Ovary (tissue), 10 donors: ENCODE measurements at places on chromosomes 6 and 20. TPM values are rescaled to one million over a fixed set of nuclear protein-coding genes. Genes with fewer than 3 reads are reported as not detected.
A peak's percentile ranks its signal among the peaks of the same experiment; 100 is the strongest.

GRCh38 chr20:33373735-33374605, 27.3 kb downstream of the CDK5RAP1 start:
- H3K27ac ChIP-seq: no peak overlapping the region
- no peaks in the 10 kb centered on the region for H3K27me3 ChIP-seq
- no peaks in the 10 kb centered on the region for H3K4me1 ChIP-seq
- H3K36me3 ChIP-seq: no peaks in the 10 kb centered on the region

DNA sequence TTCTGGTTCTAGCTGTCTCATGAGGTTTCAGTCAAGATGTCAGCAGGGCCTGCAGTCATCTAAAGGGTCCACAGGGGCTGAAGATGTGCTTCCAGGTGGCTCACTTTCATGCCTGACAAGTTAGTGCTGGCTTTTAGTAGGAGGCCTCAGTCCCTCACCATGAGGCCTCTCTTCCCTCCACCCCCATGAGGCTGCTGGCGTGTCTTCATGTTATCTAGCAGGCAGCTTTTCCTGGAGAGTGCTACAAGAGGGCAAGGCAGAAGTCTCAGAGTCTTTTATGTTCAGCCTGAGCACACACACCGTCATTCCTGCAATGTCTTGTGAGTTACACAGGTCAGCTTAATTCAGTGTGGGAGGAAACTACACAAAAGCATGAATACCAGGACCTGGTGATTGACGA, 769.9 kb downstream of the HDGFL1 start:
- no peaks in the 10 kb centered on the region for H3K27me3 ChIP-seq
- no peak overlapping the region for H3K4me3 ChIP-seq

VGLL2 gene
- not detected for total RNA-seq

DNA sequence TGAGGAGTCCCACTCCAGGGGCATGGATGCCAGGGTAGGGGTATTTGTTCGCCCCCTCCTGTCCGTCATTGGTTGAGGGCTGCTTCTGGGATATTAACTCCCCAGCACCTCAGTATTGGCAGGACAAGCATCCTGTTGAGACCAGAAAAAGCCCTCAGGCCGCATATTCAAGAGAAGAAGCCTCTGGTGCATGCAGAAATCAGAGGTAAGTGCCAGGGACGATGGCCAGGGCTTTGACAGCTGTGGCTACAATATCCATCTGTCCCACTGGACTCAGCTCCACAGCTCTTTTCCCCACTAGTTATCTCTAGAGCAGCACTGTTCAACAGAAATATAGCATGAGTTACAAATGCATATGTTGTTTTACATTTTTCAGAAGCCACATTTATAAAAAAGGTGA, 651.3 kb downstream of the KIF16B start:
- no peak for DNase-seq
- no peaks in the 10 kb centered on the region for H3K4me1 ChIP-seq
- H3K4me3 ChIP-seq: no peak overlapping the region
- no peak overlapping the region for H3K27ac ChIP-seq

- H3K4me1 ChIP-seq: no peaks in the 10 kb centered on the region
- H3K36me3 ChIP-seq: no peaks in the 10 kb centered on the region
- H3K27ac ChIP-seq: no peak overlapping the region
- no peak for DNase-seq
These were observed 17.6 kb downstream of the IL22RA2 start for GRCh38 chr6:137155830-137156229.

- no peaks in the 10 kb centered on the region for H3K36me3 ChIP-seq
- H3K4me1 ChIP-seq: peaks cover 5% of the 10 kb centered on the region
- H3K27ac ChIP-seq: no peak overlapping the region
- H3K27me3 ChIP-seq: no peaks in the 10 kb centered on the region
These were observed 1.4 kb downstream of the CUTA start for GRCh38 chr6:33416386-33417127.

DNA sequence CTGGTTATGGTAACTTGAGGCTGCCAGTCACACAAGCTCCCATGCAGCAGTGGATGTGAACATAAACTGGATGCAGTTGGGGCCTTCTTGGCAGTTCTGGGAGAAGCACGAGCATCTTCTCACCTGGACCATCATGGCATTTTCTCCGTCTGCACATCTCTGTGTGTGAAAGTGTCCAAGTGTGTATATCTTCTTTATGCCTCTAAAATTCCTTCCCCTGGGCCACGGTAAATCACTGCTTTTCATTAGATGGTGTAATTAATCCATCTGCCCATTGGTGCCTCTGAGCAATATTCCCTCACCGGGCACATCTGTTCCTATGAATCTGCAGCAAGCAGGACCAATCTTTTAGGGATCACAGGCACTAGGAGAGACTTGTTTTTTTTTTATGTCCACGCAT, 138.0 kb downstream of the MAP3K7 start:
- no peaks in the 10 kb centered on the region for H3K36me3 ChIP-seq
- no peak overlapping the region for H3K27ac ChIP-seq
- no peaks in the 10 kb centered on the region for H3K27me3 ChIP-seq
- H3K4me3 ChIP-seq: no peak overlapping the region
- peaks cover 12% of the 10 kb centered on the region for H3K4me1 ChIP-seq

DNA sequence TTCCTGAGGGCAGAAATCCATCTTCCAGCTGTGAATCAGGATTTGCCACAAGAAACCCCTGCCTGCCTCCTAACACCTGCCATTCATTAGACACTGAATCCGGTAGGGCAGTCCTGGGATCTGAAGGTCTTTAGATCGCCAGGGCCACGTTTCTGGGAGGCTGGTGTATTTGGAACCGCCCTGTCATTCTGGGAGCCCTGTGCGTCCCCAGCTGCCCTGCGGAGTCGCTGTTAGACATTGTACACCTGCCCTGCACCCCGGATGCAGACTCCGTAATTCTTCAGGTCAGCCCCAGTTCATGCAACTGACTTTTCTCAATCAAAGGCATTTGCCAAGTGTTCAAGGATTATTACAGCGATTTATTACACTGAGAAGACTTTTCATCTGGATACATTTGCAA, 193.2 kb downstream of the TBC1D7 start:
- H3K27ac ChIP-seq: no peak overlapping the region
- no peak overlapping the region for H3K4me3 ChIP-seq
- no peaks in the 10 kb centered on the region for H3K36me3 ChIP-seq
- no peaks in the 10 kb centered on the region for H3K4me1 ChIP-seq
- no peak for DNase-seq

COL19A1 gene
- total RNA-seq: not detected

MGME1 gene
- total RNA-seq: 11.9 TPM

DNA sequence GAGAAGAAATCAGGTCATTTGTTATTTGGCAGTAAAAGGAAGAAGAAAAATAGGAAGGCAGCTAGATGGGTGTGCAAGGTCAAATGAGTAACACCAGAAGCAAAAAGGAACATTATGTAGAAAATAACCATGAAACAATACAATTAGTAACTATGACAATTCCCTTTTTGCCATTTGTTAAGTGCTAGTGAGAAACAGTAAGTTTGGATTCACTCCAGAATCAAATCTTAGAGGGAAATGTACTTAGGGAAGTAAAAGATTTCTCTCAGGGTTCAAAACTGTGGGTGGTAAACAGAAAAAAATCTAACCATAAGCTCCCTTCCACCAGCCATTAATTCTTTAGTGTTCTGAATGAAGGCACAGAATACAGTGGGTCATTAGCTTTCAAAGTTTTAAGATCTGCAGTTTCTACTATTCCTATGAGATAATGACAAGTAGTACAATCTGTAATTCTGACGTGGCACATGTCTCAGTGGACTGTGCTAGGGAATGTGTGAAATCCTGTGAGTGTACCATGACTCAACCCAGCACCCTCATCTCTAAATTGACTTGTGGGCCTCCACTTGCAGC, 17.1 kb downstream of the REPS1 start:
- H3K27me3 ChIP-seq: no peaks in the 10 kb centered on the region
- H3K4me1 ChIP-seq: peaks cover 7% of the 10 kb centered on the region
- H3K27ac ChIP-seq: no peak overlapping the region
- no peak for DNase-seq
- H3K36me3 ChIP-seq: no peaks in the 10 kb centered on the region

DNA sequence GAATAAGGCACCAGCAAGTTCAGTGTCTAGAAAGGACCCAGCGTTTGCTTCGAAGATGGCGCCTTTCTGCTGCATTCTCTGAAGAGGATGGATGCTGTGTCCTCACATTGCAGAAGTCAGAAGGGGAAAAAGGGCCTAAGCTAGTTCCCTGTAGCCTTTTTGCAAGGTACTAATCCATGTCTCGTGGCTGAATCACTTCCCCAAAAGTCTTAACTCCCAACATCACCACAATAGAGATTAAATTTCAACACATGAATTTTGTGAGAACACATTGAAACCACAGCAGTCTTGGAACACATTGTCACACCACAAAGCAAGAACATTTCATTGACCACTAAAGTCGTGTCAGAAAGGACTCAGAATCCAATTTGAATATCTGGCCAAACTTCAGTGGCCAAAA, 42.1 kb downstream of the KLHL31 start:
- H3K4me1 ChIP-seq: no peaks in the 10 kb centered on the region
- H3K27ac ChIP-seq: no peak overlapping the region
- H3K36me3 ChIP-seq: no peaks in the 10 kb centered on the region
- no peak overlapping the region for H3K4me3 ChIP-seq

GRCh38 chr6:337805-338368, 45.6 kb downstream of the DUSP22 start:
- H3K4me1 ChIP-seq: no peaks in the 10 kb centered on the region
- no peak for DNase-seq
- no peaks in the 10 kb centered on the region for H3K27me3 ChIP-seq

MAS1 gene
- 0.10 TPM for total RNA-seq

DNA sequence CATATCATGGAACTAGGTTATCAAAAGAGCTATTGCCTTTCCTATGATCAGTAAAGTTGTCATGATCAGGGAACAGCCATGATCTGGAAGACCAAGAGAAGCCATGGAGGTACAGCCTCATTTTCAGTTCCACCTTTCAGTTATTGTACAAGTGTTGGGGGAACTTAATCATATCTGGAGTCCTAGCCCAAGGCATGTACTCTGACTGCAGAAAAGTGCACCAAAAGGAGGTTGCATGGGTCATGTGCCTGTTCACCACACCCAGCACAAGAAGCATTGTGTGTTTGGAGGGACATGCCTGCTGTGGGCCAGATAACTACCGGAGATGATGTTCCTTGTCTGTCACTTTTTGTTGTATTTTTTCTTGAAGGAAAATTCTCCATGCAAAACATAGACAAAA, 185.8 kb upstream of the MAN1A1 start:
- no peaks in the 10 kb centered on the region for H3K4me1 ChIP-seq
- H3K27ac ChIP-seq: no peak overlapping the region
- no peak for DNase-seq

DNA sequence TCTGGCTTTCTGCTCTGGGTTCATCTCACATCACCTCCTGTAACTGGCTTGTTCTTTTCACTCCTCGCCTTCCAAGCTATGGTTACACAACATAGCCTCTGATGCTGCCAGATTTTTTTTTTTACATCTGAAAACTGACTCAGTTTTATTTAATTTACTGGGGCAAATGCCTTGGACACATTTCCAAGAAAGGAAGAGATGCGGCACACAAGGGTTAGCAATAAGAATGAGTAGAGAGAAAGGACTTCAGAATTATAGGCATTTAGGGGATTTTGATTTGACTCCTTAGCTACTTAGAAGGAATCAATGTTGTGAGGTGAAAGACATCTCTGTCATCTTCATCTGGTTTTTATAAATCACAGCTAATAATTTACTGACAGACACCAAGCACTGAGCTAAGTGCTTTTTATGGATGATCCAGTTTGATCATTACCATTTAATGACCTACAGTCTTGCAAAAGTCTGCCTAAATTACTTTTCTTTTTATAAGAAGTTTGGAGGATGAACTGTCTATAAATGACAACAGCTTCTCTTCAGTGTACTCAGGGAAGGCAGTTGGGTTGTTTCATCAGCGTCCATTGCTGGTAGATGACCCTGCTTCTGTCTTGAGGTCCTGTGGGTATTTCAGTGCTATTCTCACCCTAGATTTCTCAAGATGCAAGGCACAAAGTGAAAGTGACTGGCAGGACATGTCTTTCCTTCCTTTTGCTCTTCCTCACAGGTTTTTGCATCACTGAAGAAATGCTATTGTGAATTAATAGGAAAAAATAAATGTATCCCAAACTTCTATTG, 31.1 kb downstream of the LAMA4 start:
- H3K27me3 ChIP-seq: no peaks in the 10 kb centered on the region
- H3K36me3 ChIP-seq: no peaks in the 10 kb centered on the region
- peak overlapping the region; percentile 57 for H3K27ac ChIP-seq

BTN1A1 gene
- total RNA-seq: not detected
